ENCODE measurements at places on chromosomes 5 and 9. TPM values are rescaled to one million over a fixed set of nuclear protein-coding genes. Genes with fewer than 3 reads are reported as not detected.

The CATSPER3 gene
- total RNA-seq = not detected

The PCAT7 gene
- total RNA-seq = not detected

DNA sequence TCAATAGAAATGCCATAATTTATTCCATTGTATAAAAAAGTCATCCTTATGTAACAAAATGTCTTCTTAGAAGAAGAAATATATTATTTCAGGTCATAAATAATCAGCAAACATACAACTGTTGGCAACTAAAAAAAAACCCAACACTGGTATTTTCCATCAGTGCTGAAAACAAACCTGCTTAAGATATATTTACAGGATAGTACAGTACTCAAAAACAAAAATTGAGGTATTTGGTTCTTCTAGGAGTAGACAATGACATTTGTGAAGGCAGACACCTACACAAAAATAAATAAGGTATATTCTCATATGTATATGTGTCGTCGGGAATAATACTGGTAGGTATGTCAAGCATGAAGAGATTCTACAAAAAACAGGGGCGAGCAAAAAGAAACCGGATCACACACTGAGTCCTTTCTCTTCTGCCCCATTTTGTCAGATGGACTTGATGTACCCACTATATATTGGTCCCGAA lies 2.9 kb downstream of the DUSP1 start:
- no peak for DNase-seq

- no peak for DNase-seq
Observed at GRCh38 chr9:19050637-19051591, 1.7 kb downstream of the RRAGA start.

- DNase-seq = no peak
Observed at GRCh38 chr5:173294673-173295320, 33.4 kb downstream of the STC2 start.

- no peak for DNase-seq
Observed at GRCh38 chr9:92726971-92727715, 37.5 kb downstream of the BICD2 start.

DNA sequence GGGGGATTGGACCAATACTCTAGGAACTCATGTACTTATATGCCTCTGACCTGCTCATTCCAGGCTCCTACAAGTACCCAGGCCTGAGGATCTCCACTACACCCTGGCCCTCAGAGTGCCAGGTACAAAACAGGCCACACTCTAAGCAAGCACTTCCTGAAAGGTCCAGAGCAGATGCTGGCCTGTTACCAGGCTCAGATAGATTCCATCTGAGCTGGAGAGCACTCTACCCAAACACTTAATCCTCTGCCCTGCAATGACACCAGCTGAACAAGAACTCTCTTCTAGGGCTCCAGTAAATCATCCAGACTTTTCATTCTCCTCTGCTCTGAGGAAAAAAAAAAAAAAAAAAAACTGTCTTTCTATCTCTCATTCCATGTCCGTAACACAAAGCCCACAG lies 2.9 kb downstream of the P4HA2 start:
- no peak for DNase-seq

Data from glomerular endothelial cell (primary cell).